ENCODE measurements at places on chromosomes 5 and 9.
A peak's percentile ranks its signal among the peaks of the same experiment; 100 is the strongest.

GRCh38 chr9:105994970-105995369 is 300.6 kb downstream of the TMEM38B start:
- peak; percentile 2 for DNase-seq

DNA sequence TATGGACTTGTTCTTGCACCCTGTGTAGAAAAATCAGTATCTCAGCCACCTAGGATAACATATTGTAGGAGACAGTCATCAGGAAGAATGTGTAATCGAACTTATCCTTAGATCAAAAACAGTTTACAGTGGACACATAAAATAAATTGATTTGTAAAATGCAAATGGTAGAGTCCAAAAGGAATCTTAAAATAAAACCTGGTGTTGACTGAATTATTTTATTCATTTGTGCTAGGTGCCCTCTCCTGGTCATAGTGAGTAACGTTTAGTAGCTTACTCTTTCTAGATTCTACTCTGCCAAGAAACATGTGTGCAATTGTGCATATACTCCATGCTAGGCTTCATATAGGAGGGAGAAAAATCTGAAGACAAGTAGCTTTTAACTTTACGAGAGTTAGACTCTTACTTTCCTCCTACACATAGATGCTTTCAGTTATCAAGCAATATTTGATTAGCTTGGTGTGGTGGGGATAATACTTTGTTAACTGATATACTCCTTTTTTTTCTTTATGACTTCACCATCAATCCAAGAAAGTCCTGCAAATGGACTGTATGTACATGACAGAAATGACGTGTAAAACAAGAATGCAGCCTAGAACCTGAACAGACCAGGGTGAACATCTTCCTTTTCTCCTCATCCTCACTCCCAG is 23.7 kb upstream of the LOX start:
- peak; percentile 80 for DNase-seq

DNA sequence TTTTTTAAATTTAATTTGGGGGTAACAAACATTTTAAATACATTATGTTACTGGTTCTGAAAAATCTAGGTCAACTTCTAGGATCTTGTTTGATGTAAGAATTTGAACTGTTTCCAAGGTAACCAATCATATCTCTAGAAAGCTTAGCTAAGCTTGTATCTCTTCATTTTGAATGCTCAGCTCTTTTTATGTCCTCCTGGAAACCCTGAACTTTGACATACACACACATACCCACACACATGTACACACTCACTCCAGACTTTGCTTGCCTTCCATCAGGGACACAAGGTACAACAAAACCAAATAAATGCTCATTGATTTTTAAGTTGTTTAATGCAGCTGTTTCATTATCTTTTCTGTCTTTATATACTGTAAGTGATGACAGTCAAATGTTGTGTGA is 178.5 kb downstream of the RAB3C start:
- no peak for DNase-seq

DNA sequence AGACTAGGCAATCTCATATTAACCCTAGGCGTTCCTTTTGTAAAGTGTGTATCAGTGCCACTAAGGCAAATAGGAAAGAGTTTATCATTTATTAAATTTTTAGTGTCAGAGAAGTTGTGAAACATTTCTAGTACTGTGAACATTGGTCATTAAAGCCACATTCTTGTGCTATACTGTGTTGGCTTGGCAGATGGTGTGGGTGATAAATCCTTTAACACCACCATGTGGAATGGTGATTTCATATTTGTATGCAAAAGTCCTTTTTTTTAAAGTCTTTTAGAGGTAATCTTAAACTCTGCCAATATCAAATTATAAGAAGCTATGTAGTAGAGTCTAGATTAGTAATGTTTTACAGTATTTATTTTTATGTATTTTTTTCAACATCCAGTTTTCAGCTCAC is 18.1 kb downstream of the SLC12A2 start:
- DNase-seq, result no peak
